ENCODE measurements at places on chromosomes 2 and 18. TPM values are rescaled to one million over a fixed set of nuclear protein-coding genes. Genes with fewer than 3 reads are reported as not detected.

- H3K27me3 ChIP-seq = peaks cover 28% of the 10 kb centered on the region
- H3K4me3 ChIP-seq = no peak overlapping the region
- no peak overlapping the region for H3K27ac ChIP-seq
- H3K4me1 ChIP-seq = no peaks in the 10 kb centered on the region
- no peak for DNase-seq
Measured at GRCh38 chr18:62331581-62332356, 6.7 kb downstream of the TNFRSF11A start.

- no peak overlapping the region for H3K27ac ChIP-seq
- no peaks in the 10 kb centered on the region for H3K4me1 ChIP-seq
- no peaks in the 10 kb centered on the region for H3K27me3 ChIP-seq
- H3K36me3 ChIP-seq = no peaks in the 10 kb centered on the region
Measured at GRCh38 chr2:182245963-182246362, 180.9 kb downstream of the PDE1A start.

Gene TWIST2
- total RNA-seq = not detected

Gene C2orf92
- 4.6 TPM for total RNA-seq

DNA sequence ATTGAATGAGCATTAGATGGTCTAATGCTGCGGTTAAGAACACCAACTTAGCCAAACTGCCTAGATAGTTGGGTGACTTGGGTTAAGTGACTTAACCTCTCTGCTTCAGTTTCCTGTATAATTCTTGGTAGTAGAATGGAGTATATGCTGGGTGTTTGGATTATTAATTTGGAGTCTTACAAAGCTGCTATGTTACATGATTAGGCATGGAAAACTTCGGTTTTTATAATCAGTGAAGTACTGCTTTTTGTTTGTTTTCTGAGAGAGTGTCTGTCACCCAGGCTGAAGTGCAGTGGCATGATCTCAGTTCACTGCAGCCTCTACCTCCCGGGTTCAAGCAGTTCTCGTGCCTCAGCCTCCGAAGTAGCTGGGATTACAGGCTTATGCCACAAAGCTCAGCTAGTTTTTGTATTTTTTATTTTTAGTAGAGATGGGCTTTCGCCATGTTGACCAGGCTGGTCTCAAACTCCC lies 4.5 kb downstream of the RPL37A start:
- DNase-seq = no peak
- H3K4me3 ChIP-seq = no peak overlapping the region
- H3K27me3 ChIP-seq = no peaks in the 10 kb centered on the region
- no peak overlapping the region for H3K27ac ChIP-seq
- H3K36me3 ChIP-seq = peaks cover 36% of the 10 kb centered on the region

GRCh38 chr2:75065402-75066008 lies 107.1 kb downstream of the POLE4 start:
- no peaks in the 10 kb centered on the region for H3K36me3 ChIP-seq
- H3K4me1 ChIP-seq = no peaks in the 10 kb centered on the region
- no peak overlapping the region for H3K27ac ChIP-seq
- H3K4me3 ChIP-seq = no peak overlapping the region

- H3K27ac ChIP-seq = no peak overlapping the region
- DNase-seq = no peak
- H3K4me3 ChIP-seq = no peak overlapping the region
- H3K27me3 ChIP-seq = no peaks in the 10 kb centered on the region
- H3K36me3 ChIP-seq = no peaks in the 10 kb centered on the region
Measured at GRCh38 chr2:233351423-233351822, 2.9 kb upstream of the DGKD start.

DNA sequence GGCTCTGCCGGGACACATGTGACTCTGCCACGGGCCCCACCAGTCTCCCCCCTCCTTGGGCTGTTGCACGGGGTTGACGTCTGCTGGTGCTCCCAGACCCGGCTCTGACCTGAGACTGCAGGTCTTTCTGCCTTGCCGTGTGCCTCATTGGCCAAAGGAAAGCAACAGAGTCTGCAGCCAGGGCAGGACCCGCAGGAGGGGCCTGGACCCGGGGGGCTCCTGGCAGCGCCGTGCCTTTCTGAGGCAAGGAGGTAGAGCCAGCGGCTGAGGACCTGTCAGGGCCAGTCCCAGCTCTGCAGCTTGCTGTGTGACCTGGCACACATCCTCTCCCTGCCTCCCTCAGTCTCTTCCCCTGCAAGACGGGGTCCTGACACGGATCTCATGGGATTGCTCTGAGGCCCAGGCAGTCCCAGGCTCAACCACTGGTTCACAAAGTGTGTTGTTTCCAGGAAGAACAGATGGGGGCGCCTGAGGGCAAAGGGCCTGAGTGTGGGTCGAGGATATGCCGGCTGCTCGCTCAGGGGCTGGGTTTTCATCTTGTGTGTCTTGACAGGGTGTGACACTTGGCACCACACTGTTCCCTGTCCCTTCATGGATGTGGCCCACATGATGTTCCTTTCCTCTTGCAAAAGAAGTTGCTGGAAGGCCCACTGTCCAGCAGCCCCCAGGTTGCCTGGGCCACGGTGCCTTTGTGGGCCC lies 9.0 kb downstream of the CAPN10 start:
- H3K4me3 ChIP-seq = no peak overlapping the region
- H3K36me3 ChIP-seq = peaks cover 9% of the 10 kb centered on the region
- H3K4me1 ChIP-seq = no peaks in the 10 kb centered on the region
- H3K27ac ChIP-seq = no peak overlapping the region

GRCh38 chr2:171598713-171599319 lies 76.5 kb downstream of the CYBRD1 start:
- no peaks in the 10 kb centered on the region for H3K27me3 ChIP-seq
- no peaks in the 10 kb centered on the region for H3K4me1 ChIP-seq
- H3K36me3 ChIP-seq = no peaks in the 10 kb centered on the region
- no peak overlapping the region for H3K27ac ChIP-seq

Gene DES
- total RNA-seq = not detected

DNA sequence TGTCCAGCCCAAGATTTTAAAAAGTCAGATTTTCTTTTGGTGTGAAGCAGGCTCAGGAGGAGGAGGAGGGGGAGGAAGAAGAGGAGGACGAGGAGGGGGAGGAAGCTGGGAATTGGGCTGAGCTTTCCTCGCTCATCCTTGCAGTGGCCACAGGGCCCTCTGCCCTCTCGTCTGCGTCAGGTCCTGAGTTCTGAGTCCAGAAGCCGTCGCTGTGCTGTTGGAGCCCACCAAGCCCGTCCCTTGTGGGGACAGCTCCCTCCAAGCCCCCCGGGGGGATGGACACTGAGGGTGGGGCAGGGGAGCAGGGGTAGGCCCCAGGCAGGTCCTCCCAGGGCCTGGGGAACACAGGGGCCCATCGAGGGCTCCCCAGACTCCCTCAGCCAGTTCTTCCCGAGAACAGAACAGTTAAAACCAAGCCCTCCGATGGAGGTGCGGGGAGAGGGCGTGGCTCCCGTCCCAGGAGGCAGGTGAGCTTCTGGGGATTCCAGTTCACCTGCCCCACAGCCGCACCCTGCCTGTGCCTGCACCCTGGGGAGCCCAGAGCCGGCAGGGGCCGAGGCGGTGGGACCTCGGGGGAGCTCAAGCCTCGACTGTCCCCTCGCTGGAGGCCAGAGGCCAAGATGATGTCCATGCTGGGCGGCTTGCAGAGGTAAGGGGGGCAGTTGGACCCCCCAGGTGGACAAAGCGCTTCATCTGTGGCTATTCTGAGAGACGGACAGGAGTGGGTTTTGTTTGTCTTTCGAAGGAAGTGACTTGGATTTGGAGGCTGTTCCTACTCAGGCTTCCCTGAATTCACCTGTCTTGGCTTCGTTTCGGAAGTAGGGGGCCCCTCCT lies at the start of gene GAL3ST2:
Gene GAL3ST2 (plus strand): TSS at position 487 of the 834 bp plus-strand sequence. CDS start 134 bp downstream, at position 621.
- no peak within 1 kb of the TSS for H3K27ac ChIP-seq
- H3K4me3 ChIP-seq = no peak within 1 kb of the TSS
- peaks cover 11% of the 10 kb centered on the region for H3K4me1 ChIP-seq
- no peaks in the 10 kb centered on the region for H3K27me3 ChIP-seq

Gene TANK
- 81.7 TPM for total RNA-seq

DNA sequence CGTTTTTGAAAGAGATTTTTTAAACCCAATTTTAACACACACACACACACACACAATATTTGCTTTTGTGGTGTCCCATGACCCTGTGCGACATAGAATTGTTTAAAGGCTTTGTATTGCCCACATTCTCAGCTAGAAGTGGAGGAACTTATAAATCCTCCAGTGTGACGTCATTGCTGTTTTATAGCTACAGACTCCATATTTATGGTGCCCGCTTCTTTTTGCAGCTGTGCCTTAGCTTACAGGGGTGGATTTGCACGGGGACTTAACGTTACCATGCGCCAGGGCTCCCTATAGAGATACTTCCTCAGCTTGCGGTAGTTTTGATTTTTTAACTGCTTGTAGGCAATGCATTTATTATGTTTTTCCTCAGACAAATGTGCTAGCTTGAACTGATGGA lies 101.9 kb upstream of the SMIM21 start:
- no peak overlapping the region for H3K27ac ChIP-seq
- DNase-seq = no peak
- H3K4me1 ChIP-seq = no peaks in the 10 kb centered on the region
- no peak overlapping the region for H3K4me3 ChIP-seq
- no peaks in the 10 kb centered on the region for H3K36me3 ChIP-seq
- H3K27me3 ChIP-seq = no peaks in the 10 kb centered on the region

- no peaks in the 10 kb centered on the region for H3K36me3 ChIP-seq
- H3K4me3 ChIP-seq = no peak overlapping the region
- DNase-seq = no peak
- H3K27ac ChIP-seq = no peak overlapping the region
- H3K27me3 ChIP-seq = no peaks in the 10 kb centered on the region
Measured at GRCh38 chr18:41378598-41378997, 576.4 kb upstream of the PIK3C3 start.
